ENCODE measurements at places on chromosomes 12 and 14.

DNA sequence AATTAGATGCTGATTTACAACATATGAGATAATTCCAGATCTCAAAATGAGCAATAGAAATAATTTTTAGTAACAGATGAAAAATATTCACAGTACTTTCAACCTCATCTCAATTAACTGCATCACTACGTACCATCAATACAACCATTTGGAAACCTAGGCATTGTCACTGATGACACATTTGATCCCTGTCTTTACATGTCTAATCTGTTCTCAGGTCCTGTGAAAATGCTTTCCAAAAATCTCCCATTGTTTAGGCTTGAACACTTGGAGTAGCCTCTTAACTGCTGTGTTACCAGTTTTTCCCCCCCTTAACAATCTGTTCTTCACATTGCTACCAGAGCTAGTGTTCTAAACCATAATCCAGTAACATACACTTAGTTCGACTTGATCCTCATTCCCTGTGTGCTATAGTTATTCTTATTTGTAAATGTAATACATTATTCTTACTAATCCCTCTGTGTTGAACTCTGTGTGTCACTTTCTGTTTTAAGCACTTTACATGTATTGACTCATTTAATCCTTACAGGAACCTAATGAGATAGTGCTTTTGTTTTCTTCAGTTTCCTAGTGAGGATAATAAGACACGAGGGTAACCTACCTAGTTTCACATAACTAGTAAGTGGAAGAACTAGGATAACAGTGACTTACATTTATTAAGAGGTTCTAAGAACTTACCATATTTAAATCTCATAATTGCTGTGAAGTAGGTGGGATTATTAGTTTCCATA, 41.7 kb downstream of the LARP4 start:
- no peak for DNase-seq

DNA sequence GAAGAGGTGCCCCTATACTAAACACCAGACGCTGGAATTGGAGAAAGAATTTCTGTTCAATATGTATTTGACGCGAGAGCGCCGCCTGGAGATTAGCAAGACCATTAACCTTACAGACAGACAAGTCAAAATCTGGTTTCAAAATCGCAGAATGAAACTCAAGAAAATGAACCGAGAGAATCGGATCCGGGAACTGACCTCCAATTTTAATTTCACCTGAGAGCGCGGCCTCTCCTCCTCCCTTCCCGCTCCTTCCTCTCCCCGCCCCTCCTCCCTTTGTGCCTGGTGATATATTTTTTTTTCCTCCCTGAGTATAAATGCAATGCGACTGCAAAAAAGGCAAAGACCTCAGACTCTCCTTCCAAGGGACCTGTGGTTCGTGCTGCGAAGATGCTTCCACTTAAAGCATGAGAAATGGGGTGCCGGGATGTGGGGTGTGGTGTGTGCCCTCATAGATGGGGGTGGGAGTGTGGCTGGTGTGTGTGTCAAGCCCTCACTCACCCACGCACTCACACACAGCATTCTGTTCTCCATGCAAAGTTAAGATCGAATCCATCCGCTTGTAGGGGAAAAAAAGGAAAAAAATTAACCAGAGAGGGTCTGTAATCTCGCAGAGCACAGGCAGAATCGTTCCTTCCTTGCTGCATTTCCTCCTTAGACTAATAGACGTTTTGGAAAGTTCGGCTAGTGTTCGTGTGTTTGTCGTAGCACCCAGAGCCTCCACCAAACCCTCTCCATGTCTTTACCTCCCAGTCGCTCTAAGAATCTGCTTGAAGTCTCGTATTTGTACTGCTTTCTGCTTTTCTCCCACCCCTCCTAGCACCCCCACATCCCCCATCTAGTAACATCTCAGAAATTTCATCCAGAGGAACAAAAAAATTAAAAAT, 4.5 kb downstream of the HOXC10 start:
- DNase-seq: no peak

- DNase-seq: no peak
Observed at GRCh38 chr14:79567306-79567705, 644.0 kb downstream of the DIO2 start.

- no peak for DNase-seq
Observed at GRCh38 chr12:117571321-117571720, 209.9 kb upstream of the NOS1 start.

DNA sequence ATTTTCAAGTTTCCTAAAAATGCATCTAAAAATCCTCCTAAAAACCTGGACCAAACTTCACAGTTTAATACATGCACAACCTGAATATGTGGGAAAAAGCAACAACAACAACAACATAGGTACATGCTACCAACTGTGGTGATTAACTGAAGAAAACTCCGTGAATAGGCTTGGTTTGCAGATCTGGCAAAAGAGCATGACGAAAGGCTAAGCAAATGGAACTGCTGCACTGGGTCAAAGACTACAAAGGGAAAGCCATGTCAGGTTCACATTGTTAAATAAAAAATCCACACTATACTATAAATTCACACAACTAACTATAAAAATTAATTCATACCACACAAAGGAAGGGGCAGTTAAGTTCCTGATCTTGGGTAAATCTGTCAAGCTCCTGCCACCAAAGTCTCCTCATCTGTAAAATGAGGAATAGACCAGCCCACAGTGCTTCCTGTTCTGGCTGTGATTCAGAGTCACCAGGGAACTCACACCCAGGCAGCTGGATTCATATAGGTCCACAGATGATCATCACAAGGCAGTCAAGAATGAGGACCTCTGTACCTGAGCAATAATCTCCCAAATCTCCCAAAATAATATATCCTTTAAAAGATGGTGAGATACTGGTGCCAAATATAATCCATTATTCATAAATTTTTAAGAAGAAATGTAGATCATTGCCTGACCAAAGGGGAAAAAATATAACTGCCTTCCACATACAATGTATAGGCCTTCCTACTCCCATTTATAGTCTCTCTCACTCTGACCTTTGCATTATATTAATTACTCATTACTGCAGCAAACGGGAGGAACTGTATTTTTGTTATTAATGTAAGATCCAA, 7.0 kb downstream of the CORO1C start:
- no peak for DNase-seq

GRCh38 chr12:115623764-115624334, 653.6 kb downstream of the MED13L start:
- DNase-seq: no peak

DNA sequence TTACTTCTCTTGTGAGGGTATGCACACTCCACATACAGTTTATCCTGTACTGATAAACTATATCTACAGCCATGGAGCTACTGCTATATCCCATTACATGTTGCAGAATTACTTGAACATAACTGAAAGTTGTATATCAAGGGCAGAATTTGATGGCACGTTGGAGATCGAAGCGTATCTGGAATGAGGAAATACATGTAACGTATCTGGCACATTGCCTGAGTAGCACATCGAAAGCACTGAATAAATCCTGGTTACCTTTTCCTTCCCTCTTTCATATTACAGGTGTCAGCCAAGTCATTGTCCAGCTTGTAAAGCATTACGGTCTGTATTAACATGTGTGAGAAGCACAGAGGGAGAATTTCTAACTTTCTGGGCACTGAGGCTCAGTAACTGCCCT, 42.1 kb upstream of the LIN7A start:
- no peak for DNase-seq

- no peak for DNase-seq
Observed at GRCh38 chr14:64468451-64468850, 3.2 kb downstream of the AKAP5 start.

DNA sequence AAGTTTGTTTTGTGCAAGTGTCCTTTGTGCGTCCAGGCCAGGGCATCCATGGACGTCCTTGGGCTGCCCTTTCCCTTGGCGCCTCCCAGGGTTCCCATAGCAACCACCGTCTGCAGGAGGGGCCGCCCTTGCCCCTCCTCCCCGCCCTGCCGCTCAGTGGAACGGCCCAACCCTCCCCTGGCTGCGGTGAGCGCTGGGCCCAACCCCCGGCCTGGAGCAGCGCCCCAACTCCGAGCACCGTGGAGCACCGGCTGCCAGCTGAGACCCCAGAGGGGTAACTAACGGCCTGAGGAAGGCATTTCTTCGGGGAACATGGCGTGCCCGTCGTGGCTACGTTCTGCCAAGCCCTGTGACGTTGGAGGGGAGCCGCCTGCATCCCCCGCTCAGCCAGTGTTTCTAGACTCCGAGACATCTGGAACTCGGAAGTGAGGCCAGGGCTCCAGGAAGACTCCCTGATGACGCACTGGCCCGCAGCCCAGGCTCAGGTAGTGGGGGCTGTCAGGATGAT, 5.3 kb upstream of the ACACB start:
- no peak for DNase-seq

GRCh38 chr12:88248606-88249005, 106.5 kb downstream of the TMTC3 start:
- DNase-seq: no peak

GRCh38 chr14:24277606-24278321, 6.4 kb upstream of the RABGGTA start:
- no peak for DNase-seq

DNA sequence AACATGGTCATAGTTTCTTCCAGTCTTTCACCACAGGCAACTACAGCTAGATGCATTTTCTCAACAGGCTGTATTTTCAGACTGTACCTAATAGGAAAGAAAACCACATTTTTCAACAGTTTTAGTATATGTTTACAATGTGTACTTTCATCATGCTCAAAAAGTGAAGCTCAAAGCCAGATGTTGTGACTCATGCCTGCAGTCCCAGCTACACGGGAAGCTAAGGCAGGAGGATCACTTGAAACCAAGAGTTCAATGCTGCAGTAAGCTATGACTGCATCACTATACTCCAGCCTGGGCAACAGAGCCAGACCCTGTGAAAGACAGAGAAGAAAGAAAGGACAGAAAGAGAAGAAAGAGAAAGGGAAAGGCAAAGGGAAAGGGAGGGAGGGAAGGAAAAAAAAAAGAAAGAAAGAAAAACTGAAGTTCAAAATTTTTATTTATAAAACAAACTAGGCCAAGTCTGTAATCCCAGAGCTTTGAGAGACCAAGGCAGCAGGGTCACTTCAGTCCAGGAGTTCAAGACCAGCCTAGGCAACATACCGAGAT, 25.5 kb downstream of the GXYLT1 start:
- DNase-seq: no peak

GRCh38 chr12:132052196-132052932, 91.8 kb downstream of the DDX51 start:
- DNase-seq: no peak

DNA sequence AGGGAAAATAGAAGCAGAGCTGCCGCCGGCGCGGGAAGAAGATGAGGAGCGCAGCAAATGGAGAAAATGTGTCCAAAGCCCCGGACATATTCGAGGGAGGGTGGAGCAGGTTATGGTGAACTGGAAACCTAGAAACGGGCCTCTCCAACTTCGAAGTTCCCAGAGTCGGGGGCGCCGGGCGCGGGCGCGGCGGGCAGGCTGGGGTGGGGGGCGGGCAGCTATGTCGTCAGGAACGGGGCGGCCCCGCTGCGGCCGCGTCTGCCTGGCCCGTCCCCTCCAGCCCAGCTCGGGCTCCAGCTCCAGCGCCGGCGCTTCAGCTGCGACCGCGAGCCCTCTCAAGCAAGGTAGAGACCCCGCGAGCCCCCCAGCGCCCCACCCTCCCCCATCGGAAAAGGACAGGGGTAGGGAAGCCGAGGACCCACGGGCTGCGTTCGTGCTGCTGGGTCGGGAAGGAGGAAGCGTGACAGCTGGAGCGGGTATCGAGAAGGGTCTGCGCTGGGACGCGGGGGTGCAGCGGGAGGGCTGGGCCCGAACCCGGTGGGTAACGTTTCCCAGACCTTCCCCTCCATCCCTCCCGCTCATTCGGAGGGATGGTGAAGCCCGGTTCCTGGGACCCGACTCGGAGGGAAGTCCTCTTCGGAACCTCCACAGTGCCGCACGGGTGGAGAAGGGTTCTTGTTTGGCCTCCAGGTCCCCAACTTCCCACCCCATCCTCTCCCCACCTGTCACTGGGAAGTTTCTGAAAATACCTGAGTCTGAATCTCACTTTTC, 1.0 kb downstream of the DGKA start:
- DNase-seq: no peak

GRCh38 chr14:52400846-52401245, 86.7 kb downstream of the PTGER2 start:
- DNase-seq: no peak

DNA sequence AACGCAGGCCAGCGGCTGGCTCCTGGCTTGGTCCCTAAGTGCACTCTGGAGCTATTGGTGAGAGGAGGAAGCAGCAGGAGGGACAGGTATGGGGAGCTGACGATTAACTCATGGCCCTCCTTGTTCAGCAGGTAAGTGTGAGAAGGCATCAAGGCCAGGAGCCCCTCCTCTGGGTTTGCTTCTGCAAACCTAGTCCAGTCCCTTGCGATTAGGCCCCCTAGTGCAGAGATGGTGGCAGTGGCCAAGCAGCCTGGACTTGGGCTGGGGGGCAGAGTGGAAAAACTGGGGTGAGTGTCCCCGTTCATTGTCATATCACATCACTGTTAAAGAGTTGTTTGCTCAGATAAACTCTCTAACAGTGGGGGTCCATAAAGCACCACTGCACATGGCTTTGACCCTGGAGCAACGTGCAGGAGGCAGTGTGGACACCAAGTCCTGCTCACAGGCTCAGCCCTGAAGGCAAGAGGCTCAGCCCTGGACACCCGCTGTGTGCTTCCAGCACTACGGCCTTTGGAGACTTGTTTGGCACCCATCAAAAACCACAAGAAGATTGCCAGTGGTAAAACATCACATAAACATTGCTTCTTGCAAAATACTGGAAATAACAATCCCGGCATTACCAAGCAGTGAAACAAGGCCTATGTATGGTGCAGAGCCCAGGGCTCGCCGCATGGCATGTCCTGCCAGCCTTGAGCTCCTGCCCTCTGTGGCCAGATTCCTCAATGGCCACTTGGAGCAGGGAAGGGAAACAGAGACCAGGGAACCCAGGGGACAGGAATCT, 184.3 kb upstream of the RTL1 start:
- DNase-seq: no peak

- DNase-seq: no peak
Observed at GRCh38 chr14:90785471-90785870, 30.8 kb downstream of the TTC7B start.

GRCh38 chr14:103045371-103045869, 11.9 kb downstream of the CDC42BPB start:
- DNase-seq: no peak

GRCh38 chr12:42128327-42128726, 16.3 kb downstream of the GXYLT1 start:
- no peak for DNase-seq

GRCh38 chr14:29724991-29725390, 202.7 kb downstream of the PRKD1 start:
- no peak for DNase-seq

DNA sequence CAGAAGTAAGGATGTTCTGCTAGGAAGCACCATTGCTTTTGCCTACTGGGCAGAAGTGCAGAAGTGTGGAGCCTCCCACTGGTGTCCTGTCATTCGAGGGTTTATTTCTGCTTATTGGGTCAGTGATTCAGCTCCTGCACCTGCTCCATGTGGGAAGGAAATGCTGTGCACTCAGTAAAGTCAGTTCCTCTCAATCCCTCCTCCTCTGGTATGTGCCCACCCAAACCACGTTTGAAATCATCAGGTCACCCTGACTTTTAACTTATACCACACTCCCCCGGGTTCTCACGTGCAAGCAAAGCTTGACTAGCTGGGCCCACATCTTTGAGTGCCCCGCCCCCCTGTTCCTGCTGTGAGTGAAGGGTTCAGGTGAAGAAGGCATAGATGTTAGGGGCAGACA, 223.7 kb downstream of the CHST11 start:
- DNase-seq: no peak

- DNase-seq: no peak
Observed at GRCh38 chr12:54041097-54041690, 8.3 kb downstream of the HOXC5 start.

GRCh38 chr14:38710881-38711280, 392.2 kb downstream of the SEC23A start:
- DNase-seq: no peak
